ENCODE measurements at places on chromosomes 16 and 17.
A peak's percentile ranks its signal among the peaks of the same experiment; 100 is the strongest.

GRCh38 chr16:82031116-82032084 lies 3.7 kb upstream of the HSD17B2 start:
- no peak for DNase-seq

GRCh38 chr16:9446471-9447194 lies 355.2 kb downstream of the HAPSTR1 start:
- no peak for DNase-seq

DNA sequence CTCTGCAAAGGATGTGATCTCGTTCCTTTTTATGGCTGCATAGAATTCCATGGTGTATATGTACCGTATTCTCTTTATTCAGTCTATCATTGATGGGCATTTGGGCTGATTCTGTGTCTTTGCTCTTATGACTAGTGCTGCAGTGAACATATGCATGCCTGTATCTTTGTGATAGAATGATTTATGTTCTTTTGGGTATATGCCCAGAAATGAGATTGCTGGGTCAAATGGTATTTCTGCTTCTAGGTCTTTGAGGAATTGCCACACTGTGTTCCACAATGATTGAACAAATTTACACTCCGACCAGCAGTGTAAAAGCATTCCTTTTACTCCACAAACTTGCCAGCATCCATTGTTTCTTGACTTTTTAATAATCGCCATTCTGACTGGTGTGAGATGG lies 60.2 kb upstream of the ADORA2B start:
- DNase-seq, result no peak

- DNase-seq, result no peak
Observed at GRCh38 chr16:69611103-69611640, 45.4 kb downstream of the NFAT5 start.

GRCh38 chr16:79265196-79265595 lies 335.3 kb downstream of the MAF start:
- DNase-seq, result no peak

DNA sequence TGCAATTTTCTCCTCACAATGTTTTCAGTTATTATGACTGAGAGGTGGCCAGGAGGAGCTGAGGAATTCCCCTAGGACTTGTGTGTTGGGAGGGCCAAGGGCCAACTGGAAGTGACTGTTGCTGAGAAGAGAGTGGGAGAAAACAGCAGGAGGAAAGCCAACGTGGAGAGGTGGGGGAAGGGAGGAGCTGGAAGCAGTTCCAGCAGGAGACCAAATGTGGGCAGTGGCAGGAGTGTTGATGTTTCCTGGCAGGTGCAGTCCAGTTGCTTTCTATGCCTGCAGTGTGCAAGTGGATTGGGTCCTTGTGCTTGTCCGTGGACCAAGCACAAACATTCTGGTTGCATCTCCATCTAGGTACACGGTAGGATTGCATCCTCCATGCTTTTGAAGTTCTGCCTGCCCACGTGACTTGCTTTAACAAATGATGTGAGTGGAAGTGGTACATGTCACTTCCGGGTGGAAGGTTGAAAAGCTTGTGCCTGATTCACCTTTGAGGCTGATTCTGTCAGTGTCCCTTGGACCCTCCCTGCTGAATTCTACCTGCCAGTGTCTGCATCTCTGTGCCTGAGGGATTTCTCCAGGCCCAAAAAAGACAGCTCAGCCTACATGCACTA lies 54.7 kb upstream of the CRHR1 start:
- DNase-seq, result no peak

DNA sequence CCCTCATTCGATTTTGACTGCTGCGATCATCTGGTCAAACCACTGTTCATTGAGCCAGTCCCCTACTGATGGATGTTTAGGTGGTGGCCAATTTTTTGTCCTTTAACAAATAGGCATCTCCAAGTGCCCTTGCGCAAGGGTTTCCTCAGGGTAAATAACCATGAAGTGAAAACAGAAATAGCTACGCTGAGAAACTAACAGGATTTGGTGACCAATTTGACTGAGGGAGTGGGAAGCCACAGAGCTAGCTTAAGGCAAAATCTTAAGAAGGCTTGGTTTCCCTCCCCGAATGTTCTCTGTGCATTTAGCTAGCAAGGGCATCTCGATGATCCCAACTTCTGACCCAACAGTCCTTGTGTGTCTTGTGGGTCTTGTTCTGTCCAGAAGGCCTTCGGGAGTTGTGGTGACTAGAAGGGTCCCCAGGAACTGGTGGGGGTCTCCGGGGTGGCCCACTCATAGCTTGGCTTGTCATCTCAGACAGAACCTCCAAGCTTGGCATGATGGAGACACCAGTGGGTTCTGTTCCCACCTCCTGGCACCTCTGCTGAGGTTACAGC lies 117.2 kb downstream of the SOCS1 start:
- no peak for DNase-seq

DNA sequence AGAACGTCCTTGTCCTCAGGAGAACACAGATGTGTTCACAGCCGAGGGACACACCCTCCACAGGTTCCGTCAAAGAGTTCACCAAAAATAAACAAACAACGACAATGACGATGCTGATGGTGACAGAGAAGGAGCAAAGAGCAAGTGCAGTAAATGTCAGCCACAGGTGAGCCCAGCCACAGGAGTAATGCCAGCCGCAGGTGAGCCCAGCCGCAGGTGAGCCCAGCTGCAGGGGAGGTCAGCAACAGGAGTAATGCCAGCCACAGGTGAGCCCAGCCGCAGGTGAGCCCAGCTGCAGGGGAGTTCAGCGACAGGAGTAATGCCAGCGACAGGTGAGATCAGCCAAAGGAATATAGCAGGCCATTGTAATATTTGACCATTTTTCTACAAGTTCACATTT lies 315.2 kb downstream of the FOXL1 start:
- DNase-seq, result no peak

GRCh38 chr16:57358086-57358420 lies 530 bp upstream of the CCL22 start:
- no peak for DNase-seq

- no peak for DNase-seq
Observed at GRCh38 chr16:17780181-17780580, 309.4 kb upstream of the XYLT1 start.

DNA sequence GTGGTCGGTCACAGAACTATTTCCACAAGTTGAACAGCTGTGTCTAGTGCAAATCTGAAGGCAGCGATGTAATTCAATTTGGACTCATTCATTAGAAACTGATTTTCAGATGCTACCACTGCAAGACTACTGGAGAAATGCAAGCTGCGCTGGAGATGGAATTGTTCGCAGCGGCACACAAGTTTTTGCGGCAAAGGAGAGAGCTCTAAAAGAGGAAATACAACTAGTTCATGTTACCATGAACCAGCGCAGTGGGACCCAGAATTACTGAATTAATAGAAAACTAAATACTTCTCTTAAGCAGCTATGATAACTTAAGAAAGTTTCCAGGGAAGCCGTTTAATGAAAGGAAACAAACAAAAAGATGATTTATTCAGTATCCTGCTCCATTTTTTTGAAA lies 1.9 kb downstream of the CREBBP start:
- DNase-seq, result no peak

- DNase-seq, result no peak
Observed at GRCh38 chr16:27226976-27227705, 23.8 kb downstream of the KDM8 start.

GRCh38 chr16:66692341-66692740 lies 4.2 kb downstream of the CMTM4 start:
- DNase-seq, result no peak

- DNase-seq, result no peak
Observed at GRCh38 chr17:48122665-48123045, 15.1 kb downstream of the SNX11 start.

DNA sequence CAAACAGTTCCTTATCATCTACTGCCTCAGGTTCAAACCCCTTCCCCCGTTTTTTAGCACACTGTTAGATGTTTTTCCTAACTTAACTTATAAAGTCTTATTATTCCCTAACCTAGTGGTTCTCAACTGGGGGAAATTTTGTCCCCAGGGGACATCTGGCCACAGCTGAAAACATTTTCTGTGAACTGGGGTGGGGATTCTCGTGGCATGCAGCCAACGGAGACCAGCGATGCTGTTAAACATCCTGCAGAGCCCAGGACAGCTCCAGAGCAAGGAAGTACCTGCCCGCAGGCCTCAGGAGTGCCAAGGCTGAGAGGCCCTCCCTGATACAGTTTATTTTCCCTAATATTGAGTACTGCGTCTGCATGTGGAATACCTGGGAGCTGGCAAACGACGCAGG lies 24.3 kb downstream of the ZCCHC14 start:
- DNase-seq, result no peak

- no peak for DNase-seq
Observed at GRCh38 chr17:20289984-20290383, 177.4 kb downstream of the LGALS9B start.

GRCh38 chr17:66955821-66956220 lies 8.7 kb upstream of the CACNG4 start:
- no peak for DNase-seq

DNA sequence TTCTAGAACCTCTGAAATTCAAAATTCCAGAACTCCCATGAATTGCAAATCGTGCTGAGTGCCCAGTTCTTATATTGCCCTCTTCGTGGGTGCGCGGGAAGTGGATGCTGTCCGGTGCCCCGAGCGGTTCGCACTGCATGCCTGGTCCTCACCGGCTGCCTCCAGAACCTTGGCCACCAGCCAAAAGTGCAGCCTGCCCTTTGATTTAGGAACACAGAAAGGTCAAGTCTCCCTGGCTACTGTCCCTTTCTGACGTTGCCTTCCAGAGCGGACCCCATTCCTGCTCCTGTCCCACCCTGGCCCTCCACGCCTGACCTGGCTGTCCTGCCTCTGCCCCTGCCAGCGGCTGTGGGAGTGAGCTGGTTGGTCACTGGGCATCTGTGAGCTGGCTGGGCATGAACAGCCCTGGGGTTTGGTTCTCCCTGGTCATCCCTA lies 9.7 kb downstream of the NEUROD2 start:
- no peak for DNase-seq

GRCh38 chr16:81730090-81731051 lies 48.7 kb upstream of the PLCG2 start:
- peak; percentile 47 for DNase-seq

GRCh38 chr17:71335212-71335611 lies 785.6 kb upstream of the SOX9 start:
- no peak for DNase-seq

GRCh38 chr17:31722251-31723056 lies 136.6 kb downstream of the COPRS start:
- no peak for DNase-seq

- DNase-seq, result no peak
Observed at GRCh38 chr17:21246698-21247097, 6.5 kb downstream of the NATD1 start.

DNA sequence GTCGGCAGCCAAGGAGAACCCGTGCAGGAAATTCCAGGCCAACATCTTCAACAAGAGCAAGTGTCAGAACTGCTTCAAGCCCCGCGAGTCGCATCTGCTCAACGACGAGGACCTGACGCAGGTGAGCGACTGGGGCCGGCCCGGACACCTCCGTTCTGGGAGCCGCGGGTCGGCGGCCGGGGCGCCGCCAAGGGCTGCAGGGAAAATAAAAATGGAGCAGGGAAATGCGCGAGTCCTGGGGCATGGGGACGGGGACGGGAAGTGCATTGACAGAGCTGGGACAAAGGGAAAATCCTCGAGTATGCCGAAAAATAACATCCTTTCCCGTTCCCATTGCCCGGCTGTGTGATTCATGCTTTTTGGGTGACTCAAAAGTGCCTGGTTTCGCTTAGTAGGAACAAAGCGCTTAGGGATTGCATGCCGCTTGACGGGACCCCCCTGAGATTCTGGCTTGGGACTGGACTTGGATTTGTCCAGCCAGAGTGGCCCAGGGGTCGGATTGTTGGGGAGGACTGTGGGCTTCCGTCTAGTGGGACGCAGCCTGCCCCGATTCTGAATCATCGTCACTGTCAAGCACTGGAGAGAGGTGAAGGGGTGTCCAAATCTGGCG lies 699 bp downstream of the MPRIP start:
- no peak for DNase-seq

DNA sequence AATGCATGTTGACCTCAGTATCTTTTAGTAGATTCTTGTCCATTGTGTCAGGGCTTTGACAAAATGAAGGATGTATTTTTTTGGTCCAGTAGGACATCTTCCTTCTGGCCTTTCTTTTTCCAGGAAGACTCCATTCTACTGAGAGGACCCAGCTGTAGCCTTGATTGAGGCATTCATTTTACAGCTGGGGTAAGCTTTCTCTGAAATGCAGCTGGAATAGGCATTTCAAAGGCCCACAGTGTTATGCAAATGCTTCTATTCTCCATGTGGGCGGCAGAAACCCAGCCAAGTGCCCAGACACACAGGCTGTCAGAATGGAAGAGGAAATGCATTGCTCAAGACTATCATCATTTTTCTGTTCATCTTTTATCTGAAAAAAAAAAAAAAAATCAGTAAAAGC lies 629.0 kb upstream of the CDH8 start:
- DNase-seq, result no peak

- peak; percentile 75 for DNase-seq
Observed at GRCh38 chr16:89921702-89922476, 1.3 kb upstream of the TUBB3 start.

DNA sequence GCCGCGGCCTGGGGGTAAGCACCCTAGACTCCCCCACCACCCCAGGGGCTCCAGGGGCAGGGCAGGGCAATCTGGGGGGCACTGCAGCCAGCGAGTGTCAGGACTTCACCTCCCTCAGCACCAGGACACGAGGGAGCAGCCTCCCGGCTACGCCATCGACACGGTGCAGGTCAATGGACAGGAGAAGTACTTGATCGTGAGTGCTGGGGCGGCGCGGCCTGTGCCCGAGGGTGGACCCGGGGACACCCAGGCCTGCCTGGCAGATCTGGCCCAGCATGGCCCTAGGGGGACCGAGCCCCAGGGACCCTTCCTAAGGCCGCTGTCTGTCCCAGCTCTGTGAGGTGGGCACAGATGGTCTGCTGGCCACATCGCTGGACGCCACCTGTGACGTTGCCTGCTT lies 3.1 kb upstream of the RHBDL1 start:
- DNase-seq, result no peak

- DNase-seq, result no peak
Observed at GRCh38 chr16:71923941-71924690, 28.8 kb downstream of the IST1 start.

DNA sequence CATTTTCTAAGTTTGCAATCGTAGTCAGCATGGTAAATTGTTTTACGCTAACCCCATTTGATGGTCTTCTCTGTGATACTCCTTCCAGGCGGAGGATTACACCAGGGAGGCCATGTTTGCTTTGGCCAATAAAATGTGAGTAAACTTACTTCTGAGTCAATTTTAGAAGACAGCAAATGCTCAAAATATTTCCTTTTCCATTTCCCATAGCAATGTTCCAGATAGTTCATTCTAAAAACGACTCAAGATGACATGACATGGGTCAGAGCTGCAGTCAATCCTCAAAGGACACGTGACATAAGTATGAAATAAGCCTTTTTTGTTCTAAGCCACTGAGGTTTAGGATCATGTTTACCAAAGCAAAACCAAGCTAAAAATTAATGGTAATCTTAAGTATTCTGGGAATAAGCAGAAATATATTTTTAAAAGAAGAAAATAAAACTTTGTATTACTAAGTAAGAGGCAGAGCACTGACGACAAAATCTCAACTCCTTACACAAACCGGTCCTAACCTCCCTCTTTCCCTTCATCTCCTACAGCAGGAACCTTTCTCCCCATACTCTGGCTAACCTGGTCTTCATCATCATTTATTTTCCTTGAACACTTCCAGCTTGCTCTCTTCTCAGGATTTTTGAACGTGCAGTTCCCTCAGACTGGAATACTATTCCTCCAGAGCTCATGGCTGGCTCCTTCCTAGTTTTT lies 266.2 kb downstream of the CEP112 start:
- DNase-seq, result no peak
